Upper lobe of left lung (tissue), 6 donors: ENCODE measurements at places on chromosomes 13 and 19. TPM values are rescaled to one million over a fixed set of nuclear protein-coding genes. Genes with fewer than 3 reads are reported as not detected.

The TLE6 gene
- 10.4 TPM for total RNA-seq

The WDR88 gene
- not detected for total RNA-seq

The ZNF536 gene
- total RNA-seq, result 0.74 TPM

The ATP4A gene
- not detected for total RNA-seq

The CASP14 gene
- not detected for total RNA-seq

The PDX1 gene
- total RNA-seq, result not detected

The FARP1 gene
- total RNA-seq, result 95.3 TPM

The RXFP2 gene
- total RNA-seq, result not detected

The TMEM238 gene
- total RNA-seq, result 54.6 TPM
